ENCODE measurements at places on chromosomes 13 and 19.

DNA sequence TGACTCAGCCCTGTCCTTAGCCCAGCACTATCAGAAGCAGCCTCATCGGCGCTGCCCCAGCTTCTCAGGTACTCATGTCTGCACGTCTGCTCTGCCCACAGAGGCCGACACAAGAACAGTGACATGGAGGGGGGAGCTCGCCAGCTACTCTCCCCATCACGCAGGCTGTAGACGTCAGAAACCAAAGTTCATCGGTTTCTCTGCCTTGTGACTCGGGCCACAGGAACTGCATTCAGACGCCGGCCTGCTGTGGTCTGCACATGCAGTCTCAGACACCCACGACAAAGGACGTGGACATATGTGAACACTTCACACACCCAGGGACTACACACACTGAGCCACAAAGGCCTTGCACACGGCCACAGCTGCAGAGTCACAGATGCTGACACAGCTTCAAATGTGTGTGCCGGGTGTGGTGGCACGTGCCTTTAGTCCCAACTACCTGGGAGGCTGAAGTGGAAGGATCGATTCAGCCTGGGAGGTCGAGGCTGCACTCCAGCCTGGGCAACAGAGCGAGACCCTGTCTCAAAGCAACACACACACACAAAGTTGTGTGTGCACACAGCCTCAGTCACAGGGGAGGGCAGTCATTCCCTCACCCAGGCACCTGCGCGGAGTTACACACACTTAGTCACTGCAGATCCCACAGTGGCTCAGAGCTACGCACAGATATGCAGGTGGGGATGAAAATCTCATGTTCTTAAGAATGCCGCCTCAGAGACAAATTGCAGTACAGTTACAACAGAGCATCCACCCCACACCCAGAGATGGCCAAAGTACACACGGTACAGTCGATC lies 4.9 kb upstream of the ZFP36 start:
- peak; percentile 75 for DNase-seq

DNA sequence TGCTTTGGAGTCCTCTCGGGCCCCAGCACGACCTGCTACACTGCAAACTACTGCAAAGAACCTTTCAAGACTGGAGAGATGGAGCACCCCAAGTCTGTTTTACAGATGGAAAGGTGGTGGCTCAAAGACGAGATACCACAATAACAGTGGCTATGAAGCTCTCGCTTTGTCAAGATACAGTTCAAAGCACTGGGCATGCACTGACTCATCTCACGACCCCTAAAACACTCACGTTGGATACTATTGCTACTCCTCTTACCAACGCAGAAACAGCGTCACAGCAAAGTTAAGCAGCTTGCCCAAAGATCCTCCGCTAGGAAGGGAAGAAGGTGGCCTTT lies 24.0 kb upstream of the LAIR1 start:
- no peak for DNase-seq

GRCh38 chr13:25860862-25861261 lies 191.0 kb downstream of the SHISA2 start:
- no peak for DNase-seq

DNA sequence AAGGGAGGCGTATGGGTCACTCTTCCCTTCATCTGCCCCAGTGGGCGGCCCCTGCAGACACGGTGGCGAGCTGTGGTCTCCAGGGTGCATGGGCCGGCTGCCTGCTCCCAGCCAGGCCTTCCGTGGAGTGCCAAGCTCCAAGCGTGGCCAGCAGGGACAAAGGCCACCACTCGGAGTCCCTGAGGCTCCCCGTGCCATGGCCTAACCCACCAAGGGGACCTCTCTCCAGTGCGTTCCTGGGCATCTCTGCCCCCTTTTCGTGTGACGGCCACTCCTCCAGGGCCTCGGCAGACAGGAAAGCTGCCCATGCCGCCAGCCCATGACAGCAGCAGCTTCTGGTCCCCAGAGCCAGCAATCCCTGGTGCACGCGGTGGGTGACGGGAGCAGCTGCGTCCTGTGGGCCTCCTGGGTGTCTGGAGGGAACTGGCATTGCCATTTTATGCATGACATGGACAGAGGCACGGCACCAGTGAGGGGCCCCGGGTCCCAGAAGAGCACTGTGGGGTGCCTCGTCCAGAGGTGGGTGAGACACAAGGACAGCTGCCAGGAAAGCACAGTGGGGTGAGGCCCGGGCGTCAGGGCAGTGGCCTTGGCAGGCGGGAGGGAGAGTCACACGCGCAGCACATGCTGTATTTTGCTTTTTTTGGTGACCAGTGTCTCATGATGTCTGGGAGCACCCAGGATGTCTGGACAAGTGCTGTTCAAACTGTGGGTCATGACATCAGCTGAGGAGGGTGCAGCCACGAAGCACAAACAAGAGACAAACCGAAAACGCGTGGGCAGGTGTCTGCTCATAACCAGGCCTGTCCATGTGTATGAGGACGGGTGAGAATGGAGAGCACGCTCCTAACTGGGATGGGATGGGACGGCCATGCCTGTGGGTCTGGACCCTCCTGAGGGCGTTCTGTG lies 32.3 kb downstream of the CEBPG start:
- no peak for DNase-seq

DNA sequence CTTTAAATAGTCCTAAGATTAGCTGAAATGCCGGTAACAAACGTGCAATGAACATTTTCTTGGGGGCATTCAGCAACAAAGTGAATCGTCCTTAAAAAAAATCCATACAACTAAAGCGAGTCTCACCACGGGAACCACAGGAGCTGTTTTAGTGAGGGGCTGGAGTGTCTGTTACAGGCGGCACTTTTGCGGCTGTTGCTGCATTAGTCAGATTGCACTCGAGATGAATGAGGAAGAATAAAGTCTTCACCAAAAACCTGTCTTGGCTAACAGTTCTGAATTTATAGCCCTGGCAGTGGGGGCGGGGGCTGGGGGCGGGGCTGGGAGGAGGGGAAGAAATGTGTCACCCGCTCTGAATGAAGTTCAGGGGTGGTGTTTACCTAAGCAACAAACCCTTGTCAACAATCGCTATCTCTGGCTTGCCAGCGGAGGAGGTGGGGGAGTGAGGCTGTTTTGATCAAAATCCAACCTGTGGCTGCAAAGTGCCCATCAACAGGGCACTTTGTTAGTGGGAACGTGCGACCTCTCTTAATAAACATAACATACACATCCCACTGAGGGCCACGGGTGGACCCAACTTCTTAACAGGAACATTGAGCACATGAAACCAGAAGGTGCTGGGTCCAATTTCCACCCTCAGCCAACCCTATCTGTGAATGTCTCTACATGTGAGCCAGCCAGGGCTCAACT lies 44.5 kb downstream of the RFX2 start:
- DNase-seq: peak; percentile 49

- no peak for DNase-seq
Measured at GRCh38 chr13:41939398-41939797, 21.5 kb downstream of the VWA8 start.

DNA sequence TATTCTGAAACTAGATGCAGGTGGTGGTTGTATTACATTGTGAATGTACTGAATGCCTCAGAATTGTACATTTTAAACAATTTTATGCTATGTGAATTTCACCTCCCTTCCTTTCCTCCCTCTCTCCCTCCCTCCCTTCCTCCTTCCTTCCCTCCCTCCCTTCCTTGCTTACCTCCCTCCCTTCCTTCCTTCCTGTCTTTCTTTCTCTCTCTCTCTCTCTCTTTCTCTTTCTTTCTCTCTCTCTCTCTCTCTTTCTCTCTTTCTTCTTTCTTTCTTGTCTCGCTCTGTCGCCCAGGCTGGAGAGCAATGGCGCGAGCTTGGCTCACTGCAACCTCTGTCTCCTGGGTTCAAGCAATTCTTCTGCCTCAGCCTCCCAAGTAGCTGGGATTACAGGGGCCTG lies 37.2 kb downstream of the IER2 start:
- no peak for DNase-seq

DNA sequence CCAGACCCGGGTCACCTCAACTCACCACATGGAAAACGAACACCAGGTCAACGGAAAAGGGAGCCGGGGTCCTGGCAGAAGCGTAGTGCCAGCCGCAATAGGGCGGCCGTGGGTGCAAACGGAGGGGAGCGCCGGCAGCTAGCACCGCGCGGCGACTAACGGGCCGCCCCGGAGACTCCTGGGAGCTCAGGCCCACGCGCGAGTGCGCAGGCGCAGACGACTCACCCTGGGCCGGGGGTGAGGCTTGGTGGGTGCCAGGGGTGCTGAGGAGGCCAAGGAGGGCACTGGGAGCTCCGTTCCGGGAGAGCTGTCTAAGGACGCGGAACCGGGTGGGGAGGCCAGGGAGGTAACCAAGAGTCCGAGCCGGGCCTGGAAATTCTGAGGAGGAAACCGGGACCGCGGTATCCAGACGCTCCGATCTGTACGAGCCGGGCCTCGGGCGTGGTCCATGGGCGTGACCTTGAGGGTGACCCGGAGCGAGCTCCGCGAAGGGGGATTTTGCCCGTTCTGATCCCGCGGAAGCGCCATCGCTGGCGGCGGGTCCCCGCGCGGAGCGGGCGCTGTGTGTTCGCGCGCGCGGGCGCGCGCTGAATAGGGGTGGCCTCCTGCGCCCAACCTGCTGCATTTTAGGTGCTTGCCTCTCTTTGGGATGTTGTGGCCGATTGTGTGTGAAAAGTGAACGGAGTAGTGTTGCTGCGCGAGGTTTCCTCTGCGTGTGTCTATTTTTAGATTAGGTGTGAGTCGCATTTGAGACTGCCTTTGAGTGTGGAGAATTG lies at the start of gene ZNF382:
TSS of gene ZNF382 (plus strand) at position 213 of the 776 bp plus-strand sequence. CDS start 4,602 bp downstream, outside the sequence.
- DNase-seq: peak; percentile 74

DNA sequence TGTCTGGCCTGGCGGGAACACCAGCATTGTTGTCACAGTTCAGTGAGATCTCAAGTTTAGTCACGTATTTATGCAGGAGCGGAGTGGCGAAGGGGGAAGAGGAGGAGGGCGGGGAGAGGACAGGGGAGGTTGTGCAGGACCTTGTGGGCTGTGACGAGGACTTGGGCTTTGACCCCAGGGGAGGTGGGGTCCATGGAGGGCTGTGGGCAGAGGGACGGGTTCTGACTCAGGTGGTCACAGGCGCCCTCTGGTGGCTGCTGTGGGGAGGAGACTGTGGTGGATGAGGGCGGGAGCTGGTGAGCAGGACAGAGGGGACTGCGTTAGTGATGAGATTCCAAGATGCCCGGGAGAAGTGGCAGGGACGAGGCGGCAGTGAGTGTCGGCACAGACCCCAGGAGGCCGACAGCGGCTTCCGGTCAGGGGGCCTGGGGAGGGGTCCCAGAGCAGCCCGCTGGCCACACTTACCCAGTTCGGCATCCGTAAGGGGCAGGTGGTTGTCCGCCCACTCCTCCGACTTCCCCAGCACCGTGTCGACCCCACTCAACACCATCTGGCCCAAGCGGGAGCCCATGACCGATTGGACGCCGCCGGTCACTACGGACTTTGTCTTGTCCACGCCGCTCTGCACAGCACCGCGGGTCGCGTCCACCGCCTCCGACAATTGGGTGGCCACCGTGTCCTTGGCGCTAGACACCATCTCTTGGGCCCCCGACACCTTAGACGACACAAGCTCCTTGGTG lies 15.7 kb downstream of the PLIN3 start:
- DNase-seq: peak; percentile 69

- DNase-seq: no peak
Measured at GRCh38 chr13:112569821-112570220, 18.1 kb downstream of the TUBGCP3 start.

- DNase-seq: no peak
Measured at GRCh38 chr13:28490061-28490460, 4.9 kb downstream of the FLT1 start.

DNA sequence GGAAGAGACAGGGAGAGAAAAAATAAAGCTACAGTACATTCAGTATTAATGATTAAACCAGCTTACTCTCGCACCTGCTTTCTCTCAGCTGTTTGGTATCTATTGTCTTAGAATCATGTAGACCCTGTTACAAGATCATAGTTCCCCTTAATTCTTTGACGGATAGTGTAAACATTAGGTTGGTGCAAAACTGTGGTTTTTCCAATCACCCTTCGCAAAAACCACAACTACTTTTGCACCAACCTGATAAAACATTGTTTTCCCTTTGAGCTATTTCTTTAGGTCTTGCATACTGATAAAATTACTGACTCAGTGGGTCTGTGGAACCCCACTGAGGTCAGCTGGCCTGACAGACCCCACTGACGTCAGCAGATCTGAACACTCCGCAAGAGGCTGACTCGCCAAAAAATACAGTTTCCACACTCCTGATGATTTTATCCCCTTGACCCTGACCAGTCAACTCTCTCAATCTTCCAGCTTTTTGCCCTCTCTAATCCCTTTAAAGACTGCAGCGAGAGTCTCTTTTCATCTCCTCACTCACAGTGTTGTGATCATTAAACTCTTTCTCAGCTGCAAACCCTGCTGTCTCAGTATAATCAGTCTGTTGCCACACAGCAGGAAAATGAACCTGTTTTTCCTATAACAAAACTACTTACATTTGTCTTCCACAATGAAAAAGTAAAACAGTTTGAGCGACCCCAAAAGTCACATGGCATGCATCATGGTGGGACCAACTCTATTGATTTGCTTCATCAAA lies 123.9 kb downstream of the SLITRK6 start:
- no peak for DNase-seq

GRCh38 chr19:49799271-49799797 lies 13.8 kb downstream of the FUZ start:
- no peak for DNase-seq

DNA sequence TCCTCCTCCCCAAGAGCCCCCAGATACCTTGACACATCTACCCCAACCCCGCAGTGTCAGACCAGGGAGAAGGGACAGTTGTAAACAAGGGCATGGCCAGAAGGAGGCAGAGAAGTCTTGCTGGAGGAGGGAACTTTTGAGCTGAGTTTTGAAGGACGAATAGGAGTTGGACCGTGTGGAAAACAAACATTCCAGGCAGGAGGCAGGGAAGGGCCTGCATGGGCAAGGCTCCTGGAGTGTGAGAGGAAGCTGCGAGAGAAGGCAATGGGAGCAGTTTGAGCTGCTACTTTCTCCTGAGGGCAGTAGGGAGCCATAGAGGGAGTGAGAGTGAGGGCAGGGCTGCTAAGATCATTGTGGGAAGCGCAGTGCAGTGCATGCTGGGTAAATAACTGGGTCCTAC lies 23.3 kb downstream of the IL12RB1 start:
- DNase-seq: no peak

- DNase-seq: no peak
Measured at GRCh38 chr19:43651758-43652545, 12.3 kb upstream of the CADM4 start.

DNA sequence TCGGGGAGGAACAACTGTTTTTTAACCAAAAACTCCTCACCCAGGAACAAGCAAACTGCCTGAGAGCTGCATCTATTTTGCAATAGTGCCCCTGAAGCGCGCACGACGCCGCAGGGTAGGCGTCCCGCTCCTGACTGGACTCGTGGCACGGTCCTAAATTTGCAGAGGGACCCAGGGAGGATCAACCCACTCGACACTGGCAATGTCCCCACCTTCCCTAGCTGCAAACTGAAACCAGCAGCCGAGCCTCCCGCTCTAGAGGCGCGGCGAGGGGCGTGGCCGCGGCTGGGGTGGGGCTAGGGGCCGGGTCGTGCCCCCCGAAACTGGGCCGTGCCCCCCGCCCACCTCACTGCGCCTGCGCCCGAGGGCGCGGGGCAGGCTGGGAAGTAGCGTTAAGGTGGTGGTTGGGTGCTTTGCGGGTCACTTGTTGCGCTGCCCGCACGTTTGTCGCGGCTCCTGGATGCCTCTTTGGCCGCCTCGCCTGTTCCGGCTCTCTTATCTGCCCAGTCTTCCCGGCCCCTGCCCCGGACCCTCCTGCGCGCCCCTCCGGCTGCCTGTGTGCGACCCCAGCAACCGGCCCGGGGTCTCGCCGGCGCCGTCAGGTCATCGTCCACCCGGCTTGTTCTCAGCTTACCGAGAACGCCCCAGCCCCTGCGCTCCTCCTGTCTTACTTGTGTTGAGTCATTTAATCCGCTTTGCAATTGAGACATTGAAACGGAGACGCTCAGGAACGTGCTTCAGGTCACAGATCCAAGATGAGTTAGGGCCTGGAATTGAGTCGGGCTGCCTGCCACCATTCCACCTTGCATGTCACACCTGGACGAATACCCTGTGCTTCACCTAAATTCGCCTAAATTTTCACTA lies 37.9 kb upstream of the LSM14A start:
- peak; percentile 90 for DNase-seq

All from activated gamma-delta T cell treated with anti-CD3 and anti-CD28 coated beads, Interleukin-2, amount 50 U/mL, for 16 hours (primary cell).